Tongue (tissue), 3 donors: ENCODE measurements at places on chromosomes 2 and 18. TPM values are rescaled to one million over a fixed set of nuclear protein-coding genes. Genes with fewer than 3 reads are reported as not detected.

Gene SLC5A7
- 0.51 TPM for total RNA-seq

Gene COL4A4
- total RNA-seq: 4.9 TPM

Gene CRACDL
- total RNA-seq: 5.7 TPM

DNA sequence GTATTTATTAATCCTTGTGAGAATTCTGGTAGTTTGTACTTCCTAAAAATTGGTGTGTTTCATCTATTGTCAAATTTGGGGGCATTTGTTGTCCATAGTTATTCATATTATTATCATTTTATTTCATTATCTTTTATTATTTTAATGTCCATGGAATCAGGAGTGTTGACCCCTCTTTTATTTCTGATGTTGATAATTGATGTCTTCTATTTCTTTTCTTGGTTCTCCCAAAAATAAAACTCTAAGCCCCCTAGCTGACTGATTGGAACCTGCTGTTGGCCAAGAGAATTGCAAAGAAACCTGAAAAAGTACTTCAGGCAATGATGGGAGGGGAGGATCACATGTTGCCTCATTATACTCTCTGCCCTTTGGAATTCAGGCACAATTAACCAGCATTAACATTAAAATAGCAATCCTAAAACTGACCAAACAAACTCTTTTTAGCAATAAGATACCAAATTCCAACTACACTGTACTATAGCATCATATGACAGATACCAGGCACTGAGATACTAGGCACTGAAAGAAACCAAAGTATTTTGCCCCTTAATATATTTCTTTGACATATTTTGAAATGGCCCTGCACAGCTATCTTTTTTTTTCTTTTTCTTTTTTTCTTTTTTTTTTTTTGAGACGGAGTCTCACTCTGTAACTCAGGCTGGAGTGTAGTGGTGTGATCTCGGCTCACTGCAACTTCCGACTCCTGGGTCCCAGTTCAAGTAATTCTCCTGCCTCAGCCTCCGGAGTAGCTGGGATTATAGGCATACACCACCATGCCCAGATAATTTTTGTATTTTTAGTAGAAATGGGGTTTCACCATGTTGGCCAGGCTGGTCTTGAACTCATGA is 1097.2 kb upstream of the CNTNAP5 start:
- DNase-seq: no peak

DNA sequence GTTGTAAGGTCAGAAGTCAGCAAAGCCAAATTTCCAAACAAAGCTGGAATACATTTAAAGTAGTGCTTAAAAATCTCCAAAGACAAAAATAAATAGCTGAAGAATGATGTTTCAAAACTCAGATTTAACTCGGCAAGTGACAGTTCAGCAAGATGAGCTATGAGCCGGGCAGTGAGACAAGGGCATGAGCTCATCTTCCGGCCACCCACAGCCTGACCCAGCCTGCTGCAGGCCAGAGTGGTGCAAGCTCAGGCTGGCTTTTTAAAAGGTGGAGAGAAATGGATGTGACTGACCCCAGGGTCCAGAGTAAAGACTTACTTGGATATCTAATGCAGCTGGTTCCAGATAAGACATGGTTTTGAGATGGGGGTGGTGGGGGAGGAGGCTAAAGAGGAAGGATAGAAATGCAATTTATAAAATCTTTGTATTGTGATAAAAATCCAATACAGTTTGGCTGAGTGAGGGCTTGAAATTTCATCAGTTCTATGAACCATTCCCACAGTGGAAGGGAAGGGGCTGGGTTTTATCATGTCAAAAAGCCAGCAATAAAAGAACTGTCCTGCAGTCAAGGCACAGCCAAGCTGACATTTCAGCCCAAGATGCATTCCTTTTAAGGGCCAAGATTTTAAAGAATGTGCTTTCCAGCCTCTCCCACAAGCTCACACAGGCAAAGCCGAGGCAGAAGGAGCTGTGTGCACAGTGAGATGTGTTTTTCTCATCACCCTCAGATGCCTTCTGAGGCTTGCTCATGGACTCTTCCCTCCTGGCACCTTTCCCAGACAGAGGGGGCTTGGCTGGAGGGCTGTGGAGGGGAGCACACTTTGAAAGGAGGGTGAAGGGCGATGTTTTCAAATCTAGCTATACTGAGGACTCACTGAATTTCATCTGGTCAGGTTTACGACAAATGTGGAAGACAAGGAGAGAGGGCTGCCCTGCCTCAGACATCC is 97.9 kb upstream of the KLHL29 start:
- peak; percentile 75 for DNase-seq

GRCh38 chr2:209534228-209534627 is 110.4 kb downstream of the MAP2 start:
- DNase-seq: no peak

- DNase-seq: no peak
Observed at GRCh38 chr2:173669888-173670287, 295.3 kb downstream of the SP3 start.

- DNase-seq: no peak
Observed at GRCh38 chr2:14285812-14286211, 346.7 kb upstream of the LRATD1 start.

DNA sequence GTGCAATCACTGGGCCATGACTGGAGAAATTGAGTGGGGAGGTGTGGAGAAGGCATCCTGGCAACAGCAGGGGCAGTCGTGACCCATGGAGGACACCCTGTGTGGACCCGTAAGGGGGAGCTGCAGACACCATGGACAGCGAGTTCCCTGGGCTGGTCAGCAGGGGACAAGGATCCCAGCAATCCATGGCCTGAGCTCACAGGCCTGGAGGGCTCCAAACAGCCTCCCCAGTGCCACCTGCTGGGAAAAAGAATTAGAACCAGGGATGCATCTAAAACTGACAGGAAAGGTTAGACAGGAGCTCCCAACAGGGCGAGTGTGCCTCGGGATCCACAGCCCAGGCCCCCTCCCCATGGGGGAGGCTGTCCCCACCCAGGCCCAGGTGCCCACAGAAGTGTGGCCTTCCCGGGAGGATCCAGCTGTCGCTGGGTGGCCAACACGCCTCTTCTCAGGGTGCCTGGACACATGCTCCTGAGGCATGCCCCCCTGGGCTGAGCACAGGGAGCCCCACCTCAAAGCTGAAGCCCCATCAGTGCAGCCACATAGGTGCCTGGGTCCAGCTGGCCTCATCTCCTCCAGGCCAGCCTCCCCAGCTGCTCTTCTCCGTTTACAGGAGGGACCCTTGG is 20.5 kb upstream of the KIF1A start:
- DNase-seq: peak; percentile 87

- DNase-seq: no peak
Observed at GRCh38 chr2:128108166-128108565, 17.2 kb downstream of the UGGT1 start.

- DNase-seq: no peak
Observed at GRCh38 chr2:176457481-176457880, 188.2 kb downstream of the MTX2 start.
